ENCODE measurements at places on chromosomes 5 and 9.

DNA sequence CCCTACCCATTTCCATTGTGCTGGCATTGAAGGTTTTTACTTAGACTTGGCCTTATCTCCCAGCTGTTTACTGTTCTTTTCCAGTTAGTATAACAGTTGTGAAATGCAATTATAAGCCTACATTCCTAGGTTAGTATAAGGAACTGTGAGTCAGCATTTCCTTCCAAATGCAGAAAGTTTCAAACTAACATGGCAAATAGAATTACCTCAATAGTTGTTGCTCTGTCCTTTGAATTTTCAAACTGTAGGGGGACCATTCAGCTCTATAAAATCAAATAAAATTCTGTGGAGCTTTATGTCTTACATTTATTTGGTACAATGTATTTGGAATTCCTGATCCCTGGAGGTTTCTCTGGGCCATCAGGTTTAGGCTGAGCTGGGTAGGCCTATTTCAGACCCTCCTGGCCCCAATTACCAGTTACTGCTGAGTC, 47.2 kb downstream of the ARHGEF28 start:
- no peak for DNase-seq

DNA sequence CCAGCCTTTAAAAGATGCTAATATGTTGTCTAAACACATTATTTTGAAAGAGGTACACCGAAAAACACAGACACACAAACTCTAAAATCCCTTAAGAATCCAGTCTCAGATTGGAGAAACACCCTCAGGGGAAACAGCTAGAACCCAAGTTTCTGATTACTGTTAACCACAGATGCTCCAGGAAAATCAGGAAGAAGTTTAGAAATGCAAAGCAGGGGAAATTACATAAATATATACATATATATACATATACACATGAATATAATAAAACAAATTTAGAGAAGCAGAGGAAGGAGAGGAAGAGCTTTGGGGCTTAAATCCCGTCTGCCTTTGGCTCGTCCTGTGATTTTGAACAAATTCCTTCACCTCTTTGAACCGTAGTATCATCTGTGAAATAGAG, 73.2 kb upstream of the KLF4 start:
- DNase-seq, result no peak

DNA sequence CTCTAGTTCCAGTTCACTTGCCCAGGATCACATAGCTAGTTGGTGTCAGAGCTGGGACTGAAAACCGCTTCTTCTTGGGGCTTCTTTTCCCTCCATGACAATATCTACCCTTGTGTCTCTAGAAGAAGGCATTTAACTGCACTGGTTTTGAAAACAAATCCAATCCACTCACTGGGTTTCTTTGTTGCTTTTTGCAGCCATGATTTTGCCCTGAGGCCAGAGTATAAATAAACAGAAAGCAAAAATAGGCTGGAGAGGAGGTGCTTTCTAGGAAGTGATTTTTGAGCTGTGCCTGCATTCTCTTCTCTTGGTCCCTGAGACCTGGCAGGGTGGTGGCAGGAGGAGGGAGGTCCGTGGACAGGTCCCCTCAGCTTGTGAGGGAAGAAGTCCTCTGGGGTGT, 6.9 kb upstream of the TRIO start:
- DNase-seq, result no peak

DNA sequence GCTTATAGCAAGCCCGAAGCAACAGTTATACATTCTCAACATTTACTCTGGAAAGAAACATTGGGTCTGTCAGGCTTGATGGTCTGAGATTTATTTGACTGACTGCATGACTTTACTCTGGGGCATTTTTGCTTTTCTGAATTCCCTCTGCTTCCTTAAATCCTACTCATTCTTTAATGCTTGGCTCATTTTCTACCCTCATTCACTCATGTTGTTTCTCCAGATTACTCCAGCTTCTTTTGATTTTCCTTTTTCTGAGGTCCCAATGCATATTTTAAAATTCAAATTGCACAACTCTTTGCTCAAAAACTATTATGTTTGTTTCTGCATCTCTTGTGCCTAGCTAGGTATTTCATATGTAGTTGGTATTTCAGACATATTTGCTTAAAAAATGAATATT, 2002.9 kb upstream of the NUDT12 start:
- DNase-seq, result no peak

DNA sequence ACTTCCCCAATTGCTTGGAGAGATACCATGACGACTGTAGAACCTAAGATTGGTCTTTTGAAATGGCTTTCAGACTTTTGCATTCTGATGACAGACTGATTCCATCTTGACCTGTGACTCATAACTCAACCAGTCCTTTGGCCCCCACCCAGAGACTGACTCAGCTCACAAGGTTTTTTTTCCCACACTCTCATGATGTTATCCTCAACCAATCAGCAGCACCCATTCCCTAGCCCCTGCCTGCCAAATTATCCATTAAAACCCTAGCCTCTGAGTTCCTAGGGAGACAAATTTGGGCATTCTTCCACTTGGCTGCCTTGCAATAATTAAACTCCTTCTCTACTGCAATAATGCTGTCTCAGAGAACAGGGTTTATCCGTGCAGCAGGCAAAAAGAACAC, 1263.3 kb upstream of the CDH9 start:
- DNase-seq, result no peak

- DNase-seq, result no peak
Observed at GRCh38 chr5:17157294-17157693, 60.1 kb upstream of the BASP1 start.

GRCh38 chr5:13027874-13028273, 916.6 kb downstream of the DNAH5 start:
- no peak for DNase-seq

DNA sequence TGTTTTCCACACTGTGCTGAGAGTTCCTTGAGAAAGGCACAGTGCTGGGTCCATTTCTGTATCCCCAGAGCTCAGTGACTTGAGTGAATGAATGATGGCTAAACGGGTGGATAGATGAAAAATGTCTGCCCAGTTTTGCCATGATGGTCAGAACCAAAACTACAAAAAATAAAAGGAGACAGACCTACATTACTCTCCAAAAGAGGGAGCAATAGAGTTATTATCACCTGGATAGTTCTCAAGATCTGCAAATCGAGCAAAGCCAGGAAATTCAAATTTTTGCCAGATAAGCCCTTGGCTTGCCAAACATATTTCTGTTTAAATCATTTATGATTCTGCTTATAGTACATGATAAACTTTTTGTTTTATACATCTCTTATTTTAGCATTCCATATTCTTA, 214.2 kb upstream of the ZNF462 start:
- no peak for DNase-seq

DNA sequence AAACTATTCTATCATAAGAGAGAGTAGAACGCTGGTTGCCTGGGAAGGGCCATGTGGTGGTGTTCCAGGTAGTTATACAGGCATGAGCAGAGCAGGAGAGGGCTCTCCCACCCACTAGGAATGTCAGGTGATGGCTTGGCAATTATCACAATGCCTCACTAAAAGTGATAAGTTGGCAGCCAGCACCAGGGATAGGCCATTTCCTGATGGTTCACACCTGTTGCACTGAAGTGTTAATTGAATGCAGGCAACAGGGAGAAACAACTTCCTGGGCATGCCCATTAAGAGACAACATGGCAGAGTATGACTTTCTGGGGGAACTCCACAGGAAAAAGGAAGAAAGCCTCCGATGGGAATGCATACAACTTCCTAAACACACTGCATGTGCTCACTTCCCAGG, 593.2 kb downstream of the ELAVL2 start:
- no peak for DNase-seq

DNA sequence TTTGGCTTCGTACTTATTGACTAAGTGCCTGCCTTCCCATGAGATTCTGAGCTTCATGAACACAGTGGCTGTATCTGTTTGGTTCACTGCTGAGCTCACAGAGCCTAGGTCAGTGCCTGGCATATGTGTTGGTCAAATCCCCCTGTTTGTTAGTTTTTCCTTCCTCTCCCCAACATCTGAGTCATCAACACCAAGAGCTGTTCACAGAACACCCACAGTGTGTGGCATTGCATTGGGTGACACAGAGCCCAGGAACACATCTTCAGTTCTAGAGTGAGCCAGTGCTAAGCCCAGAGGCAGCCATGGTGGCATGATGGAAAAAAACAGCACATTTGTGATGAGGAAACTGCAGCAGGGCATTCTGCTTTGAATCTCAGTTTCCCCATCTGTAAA, 294.6 kb downstream of the SEC61B start:
- DNase-seq, result no peak

GRCh38 chr9:117464941-117465616, 50.2 kb upstream of the ASTN2 start:
- peak; percentile 33 for DNase-seq

DNA sequence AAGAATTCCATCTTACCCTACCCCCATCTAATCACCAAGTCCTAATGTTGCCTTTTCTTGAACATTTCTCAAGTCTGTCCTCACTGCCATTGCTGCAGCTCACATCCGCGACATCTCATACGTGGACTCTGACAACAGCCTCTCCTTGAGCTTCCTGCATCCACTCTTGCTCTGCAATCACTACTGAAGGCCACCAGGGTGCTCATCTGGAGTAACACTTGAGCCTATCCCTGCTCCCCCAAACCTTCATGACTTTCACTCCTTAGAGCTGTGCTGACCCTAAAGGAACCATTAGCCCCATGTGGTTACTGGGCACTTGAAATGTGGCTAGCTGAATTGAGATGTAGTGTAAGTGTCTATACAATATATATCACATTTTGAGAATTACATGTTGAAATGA, 46.4 kb upstream of the CTXN3 start:
- no peak for DNase-seq

DNA sequence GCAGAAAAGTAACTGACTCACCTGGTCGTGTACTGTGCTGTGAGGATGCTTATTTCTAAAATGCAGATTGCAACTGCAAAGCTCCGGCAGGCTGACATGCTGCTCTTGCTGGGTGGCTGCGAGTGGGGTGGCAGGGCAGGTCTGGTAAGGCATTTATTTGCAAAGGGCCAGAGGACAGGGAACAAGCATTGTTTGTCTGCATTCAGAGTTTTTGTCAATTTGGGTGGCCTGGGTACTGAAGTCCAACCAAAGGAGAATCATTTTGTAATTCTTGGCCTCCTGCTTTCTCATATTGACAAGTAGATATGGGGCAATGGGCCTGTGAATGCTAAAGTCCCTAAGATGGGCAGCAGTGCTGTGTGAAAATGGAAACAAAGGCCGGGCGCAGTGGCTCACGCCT, at the start of gene C9:
Gene C9, minus strand, starts transcription at position 129 of the 400 bp plus-strand sequence. Its CDS starts 31 bp downstream, at position 98.
- no peak for DNase-seq

- DNase-seq, result no peak
Observed at GRCh38 chr9:28135549-28135948, 562.3 kb upstream of the C9orf72 start.

DNA sequence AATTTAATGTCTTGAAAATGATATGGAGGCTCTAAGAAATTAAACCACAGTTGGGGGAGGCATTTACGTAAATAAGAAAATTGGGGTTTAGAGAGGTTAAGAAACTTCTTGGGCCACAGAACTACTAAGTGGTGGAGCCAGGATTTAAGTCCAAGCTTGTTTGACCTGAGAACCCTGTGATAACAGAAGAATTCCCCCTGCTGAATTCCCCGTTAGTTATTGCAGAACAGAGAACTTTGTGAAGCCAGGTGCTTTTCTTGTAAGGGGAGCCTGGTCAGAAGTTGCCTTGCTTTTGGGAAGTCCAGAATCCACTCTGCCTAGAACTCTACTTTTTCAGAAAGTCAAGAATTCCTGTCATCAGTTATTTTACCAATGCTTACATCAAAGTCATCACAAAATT, 309.3 kb upstream of the SEMA6A start:
- DNase-seq, result no peak

GRCh38 chr9:124733964-124734740, 37.0 kb downstream of the NR6A1 start:
- DNase-seq, result no peak

DNA sequence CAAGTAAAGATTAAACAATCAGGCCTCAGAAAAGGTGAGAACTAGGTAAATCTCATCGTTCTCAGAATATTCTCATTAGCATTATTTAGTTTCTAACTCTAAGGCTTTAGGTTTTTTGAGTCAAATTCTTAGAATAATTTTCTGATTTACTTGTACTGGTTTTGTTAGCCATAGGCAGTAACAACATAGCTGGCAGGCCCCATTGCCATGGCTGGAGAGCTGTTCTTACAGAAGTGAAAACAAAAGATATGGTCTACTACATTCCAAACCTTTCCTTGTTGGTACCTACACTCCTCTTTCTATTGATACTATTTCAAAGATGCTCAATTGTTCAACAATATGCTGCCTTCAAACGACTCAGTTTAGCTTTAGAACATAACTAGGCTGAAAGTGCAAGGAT, 27.3 kb downstream of the IFNW1 start:
- DNase-seq, result no peak

- DNase-seq, result no peak
Observed at GRCh38 chr5:89064054-89064453, 181.1 kb upstream of the MEF2C start.

GRCh38 chr5:5017827-5018577, 122.1 kb upstream of the ADAMTS16 start:
- DNase-seq, result no peak

DNA sequence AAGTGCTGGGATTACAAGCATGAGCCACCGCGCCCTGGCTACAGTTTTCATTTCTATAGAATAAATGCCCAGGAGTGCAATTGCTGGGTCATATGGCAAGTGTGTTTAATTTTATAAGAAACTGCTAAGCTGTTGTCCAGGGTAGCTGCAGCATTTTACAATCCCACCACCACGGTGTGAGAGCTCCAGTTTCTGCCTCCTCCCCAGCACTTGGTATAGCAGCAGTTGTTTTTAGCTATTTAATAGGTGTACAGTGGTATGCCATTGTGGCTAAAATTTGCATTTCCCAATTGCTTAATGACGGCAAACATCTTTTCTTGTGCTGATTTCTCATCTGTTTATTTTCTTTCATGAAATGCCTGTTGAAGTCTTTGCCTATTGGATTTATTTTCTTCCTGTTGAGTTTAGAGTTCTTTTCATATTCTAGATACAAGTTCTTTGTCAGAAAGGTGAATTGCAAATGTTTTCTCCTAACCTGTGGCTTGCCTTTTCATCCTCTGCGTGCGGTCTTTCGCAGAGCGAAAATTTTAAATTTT, 100.3 kb downstream of the NDFIP1 start:
- no peak for DNase-seq

DNA sequence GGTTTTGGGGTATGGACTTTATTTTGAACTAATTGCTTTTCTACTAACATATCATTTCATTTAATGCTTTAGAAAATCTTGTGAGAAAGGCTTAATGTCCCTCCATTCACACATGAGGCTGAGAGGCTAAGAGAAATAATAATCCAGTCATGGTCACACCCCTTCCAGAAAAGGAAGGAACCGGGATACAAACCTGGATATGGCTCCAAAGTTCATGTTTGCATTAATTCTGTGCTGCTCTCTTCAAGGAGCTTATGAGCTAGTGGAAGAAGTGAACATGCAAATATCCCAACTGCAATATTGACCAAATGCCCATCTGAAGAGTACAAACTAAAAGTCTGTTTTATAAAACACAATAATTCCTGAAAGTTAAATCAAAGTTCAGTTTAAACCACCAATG, 732.1 kb upstream of the RIOK2 start:
- DNase-seq, result no peak

- no peak for DNase-seq
Observed at GRCh38 chr5:80008995-80009765, 18.1 kb upstream of the MTX3 start.

- DNase-seq, result no peak
Observed at GRCh38 chr5:74290634-74291241, 349.8 kb downstream of the ENC1 start.

GRCh38 chr9:119868694-119869093, 499.5 kb upstream of the BRINP1 start:
- no peak for DNase-seq
